ENCODE measurements at places on chromosomes 4 and X.

GRCh38 chr4:136634121-136634520 lies 898.2 kb downstream of the PCDH18 start:
- no peak for DNase-seq

DNA sequence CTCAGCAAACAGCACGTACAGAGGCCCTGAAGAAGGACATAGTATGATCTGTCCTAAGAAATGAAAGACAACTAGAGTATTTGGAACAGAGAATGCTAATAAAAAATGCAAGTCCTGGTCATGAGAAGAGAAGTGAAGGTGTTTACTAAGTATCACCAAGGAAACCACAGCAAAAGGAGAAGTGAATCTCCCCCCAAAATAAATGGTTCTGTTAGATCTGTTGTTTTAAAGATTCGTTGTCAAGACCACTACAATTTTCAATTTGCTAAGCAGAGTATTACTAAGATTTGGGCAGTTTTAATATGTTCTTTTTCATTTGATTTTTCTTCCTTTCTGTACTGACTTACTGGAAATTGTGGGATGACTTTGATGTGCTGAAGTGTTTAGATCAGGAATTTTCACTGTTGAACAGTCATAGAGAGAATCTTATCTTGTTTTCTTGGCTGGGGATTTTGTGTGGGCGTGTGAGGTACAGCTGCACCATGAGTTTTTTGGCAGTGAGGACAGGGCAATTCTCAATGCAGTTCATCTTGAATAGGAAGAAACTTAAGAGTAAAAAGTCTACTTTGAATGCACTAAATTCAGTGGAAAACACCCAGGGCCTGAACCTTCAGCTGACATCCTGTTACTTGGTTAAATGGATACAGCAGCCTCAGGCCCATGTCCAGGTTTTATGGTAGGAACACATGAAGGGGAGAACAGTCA lies 132.2 kb downstream of the STIM2 start:
- DNase-seq = peak; percentile 31

DNA sequence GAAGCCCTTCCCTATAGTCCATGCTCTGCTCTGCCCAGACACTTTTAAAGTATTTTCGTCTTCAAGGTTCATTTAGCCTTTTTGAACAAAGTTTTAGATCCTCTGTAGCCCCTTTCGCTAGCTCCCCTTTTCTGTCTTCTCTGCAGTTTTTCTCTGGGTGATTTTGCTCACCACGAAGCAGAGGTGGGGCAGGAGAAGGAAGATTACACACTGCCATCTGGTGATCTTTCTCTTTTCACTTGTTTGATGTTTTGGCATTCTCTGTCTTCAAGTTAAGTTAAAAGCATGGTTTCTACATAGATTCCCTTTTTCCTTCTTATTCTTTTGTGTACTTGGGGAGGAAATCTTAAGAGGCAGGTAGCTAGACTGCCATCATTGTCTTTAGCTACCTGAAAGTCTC lies 43.9 kb downstream of the CC2D2A start:
- no peak for DNase-seq

DNA sequence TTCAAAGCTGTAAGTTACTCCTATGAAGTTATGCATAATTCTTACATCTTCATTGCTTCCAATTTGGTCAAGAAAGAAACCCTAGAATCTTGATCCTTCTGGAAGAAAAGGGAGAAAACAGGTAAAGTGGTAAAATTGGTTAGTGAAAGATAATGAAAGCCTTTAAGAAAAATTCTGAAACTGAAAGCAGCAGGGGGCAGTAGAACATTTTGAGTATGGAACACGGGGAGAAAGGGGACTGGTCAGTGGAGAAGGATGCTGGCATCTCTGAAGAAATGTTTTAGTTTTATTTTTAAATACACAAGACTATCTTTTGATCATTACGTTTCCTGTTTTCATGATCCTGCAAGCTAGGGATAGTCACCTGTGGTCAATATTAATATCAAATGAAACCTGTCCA lies 54.3 kb downstream of the SLIT2 start:
- DNase-seq = no peak

- DNase-seq = no peak
Observed at GRCh38 chr4:56637154-56637553, 43.9 kb downstream of the HOPX start.

DNA sequence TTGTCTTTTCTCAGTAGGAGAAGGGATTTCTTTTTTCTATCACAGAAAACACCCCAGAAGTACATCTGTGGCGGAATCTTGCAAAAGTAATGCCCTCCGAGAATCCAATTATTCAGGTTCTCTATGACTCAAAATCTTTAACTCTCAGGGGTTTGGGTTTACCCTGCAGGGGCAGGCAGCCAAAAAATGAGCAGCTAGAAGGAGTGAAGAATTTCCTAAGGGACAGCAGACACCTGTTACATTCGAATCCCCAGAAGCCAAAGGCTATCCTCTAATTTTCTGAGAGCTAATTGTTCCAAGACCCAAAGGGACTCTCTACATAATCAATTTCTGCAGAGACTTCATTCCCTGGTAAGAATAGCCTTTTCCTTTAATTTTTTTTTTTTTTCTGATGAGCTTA lies 27.5 kb upstream of the CBR4 start:
- no peak for DNase-seq

GRCh38 chr4:109052821-109053220 lies 249.6 kb downstream of the COL25A1 start:
- DNase-seq = no peak

- no peak for DNase-seq
Observed at GRCh38 chr4:188372058-188372457, 232.8 kb downstream of the TRIML1 start.

All from cerebellar cortex (tissue), 1 donor.